ENCODE measurements at places on chromosomes 7 and 10. TPM values are rescaled to one million over a fixed set of nuclear protein-coding genes. Genes with fewer than 3 reads are reported as not detected.

Gene NME8
- not detected for total RNA-seq

Gene FAM185A
- total RNA-seq = 10.0 TPM

Gene SORBS1
- 58.2 TPM for total RNA-seq

Gene RPP30
- total RNA-seq = 28.2 TPM

Gene TSPAN15
- 46.1 TPM for total RNA-seq

Gene SLC39A12
- total RNA-seq = 0.41 TPM

Gene NPC1L1
- total RNA-seq = 0.21 TPM

DNA sequence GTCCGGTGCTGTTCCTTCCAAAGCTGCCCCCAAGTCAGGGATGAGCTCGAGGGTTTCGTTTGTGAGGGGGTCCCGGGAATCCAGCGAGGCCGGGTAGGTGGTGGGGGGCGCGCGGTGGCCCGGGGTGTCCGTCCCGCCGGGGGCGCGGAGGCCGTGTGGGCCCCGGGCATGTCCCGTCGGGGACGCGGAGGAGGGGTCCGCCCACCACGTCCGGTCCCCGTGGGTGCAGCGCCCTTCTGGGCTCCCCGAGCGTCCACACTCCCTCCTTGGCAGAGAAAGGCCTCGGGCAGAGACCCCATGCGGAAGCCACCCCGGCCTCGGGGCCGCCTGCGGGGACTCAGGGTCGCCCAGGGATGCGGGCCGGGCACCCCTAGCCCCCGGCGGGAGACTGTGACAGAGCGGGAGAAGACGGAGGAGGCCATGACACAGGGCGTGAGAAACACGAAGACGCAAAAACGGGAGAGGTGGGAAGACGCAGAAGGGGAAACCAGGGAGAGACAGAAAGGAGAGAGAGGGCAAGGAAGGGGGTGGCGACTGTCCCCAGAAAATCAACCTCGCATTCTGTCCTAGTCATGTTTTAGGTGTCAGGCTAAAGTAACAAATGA, 640 bp upstream of the ZNF425 start:
- DNase-seq = peak; percentile 82
- peak overlapping the region; percentile 96 for H3K27ac ChIP-seq
- H3K4me3 ChIP-seq = peak overlapping the region; percentile 99
- no peaks in the 10 kb centered on the region for H3K27me3 ChIP-seq

DNA sequence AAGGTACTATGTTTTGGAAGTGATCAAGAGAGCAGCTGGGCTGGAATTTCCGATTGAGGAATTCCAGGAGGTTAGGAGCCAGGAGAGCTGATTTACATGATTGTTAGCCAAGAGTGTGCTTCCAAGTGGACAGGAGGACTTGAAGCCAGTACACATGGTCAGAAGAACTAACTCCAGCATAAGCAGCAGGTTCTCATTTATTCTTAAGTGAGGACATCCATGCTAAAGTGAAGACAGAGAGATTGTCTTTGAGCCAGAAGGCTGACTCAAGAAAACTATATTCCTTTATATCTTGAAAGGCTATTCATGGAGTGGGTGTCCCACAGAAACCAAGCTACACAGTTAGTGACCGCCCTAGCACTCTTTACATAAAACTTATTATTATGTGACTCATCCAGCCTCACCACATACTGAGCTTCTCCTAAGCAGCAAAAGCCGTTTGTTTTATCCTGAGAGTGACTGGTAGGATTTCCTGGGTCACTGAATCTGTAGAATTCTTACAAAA, 56.7 kb upstream of the SEMA3A start:
- no peak overlapping the region for H3K4me3 ChIP-seq
- no peak overlapping the region for H3K27ac ChIP-seq
- no peaks in the 10 kb centered on the region for H3K27me3 ChIP-seq

DNA sequence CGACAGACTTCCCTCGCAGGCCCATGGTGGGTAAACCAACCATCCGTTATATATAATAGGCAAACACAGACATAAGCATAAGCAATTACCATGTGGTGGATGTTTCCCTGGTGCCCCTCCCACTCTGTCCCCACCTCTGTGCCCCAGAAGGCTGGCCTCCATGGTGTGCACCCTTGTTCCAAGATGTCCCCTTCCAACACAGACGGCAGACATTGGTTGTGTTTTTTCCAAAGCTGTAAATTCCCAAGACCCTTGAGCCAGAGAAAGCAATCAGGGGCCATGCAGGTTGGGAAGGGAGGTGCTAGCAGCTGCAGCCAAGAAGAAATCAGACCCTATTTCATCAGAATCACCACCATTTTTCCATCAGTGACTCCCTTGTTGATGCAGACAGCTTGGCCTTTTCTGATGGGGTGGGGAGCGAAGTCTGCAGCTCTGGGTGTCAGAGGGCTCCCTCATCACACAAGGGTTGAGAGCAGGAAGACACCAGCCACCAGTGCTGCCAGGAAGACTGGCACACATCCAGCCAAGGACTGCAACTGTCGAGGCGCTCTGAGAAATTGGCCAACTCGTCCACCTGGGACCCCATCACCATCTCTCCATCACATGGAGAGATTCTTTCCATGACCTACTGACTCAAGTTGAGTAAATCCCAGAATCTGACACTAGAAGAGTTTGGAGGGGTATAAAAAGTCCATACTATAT, 86.8 kb upstream of the CHST15 start:
- no peak overlapping the region for H3K27ac ChIP-seq
- no peaks in the 10 kb centered on the region for H3K27me3 ChIP-seq
- no peak for DNase-seq
- no peaks in the 10 kb centered on the region for H3K4me1 ChIP-seq
- no peaks in the 10 kb centered on the region for H3K36me3 ChIP-seq

DNA sequence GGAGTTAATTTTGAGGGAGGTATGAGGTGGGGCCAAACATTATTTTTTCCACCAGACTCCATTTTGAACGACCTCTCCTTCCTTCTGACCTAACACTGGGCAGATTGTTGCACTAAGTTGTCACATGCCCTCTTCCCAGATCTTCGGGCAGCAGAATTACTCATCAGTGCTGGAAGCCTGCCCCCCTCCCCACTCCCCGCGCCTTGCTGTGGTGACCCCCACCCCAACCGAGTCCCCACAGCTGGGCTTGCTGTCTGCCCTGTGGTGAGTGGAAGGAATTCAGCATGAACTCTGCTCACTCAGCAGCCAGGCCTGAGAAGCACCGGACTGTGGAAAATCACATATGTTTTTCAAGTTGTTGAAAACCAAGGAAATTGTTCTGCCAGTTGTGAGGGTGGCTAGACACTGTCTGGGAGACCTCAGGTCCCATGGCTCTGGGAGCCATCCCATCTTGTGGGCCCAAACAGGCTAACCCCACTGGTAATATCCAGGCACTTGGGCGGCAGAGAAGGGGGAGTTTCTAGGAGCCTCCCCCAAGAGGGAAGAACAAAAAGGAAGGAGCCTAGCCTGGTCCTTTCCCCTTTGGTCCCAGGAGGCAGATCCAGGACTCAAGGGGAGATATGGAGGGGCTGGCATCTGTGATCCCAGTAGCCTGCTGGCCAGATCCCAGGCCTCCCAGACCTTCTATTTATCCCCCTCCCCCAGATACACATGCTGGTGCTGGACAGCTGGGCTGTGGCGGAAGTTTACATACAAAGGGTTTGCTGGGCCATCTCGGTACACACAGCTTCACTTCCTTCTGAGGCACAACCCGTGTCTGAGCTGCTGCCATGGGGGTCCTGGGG, 3.5 kb upstream of the AEBP1 start:
- DNase-seq = no peak
- peak overlapping the region; percentile 64 for H3K27ac ChIP-seq
- H3K4me3 ChIP-seq = no peak overlapping the region
- H3K27me3 ChIP-seq = peaks cover 20% of the 10 kb centered on the region

DNA sequence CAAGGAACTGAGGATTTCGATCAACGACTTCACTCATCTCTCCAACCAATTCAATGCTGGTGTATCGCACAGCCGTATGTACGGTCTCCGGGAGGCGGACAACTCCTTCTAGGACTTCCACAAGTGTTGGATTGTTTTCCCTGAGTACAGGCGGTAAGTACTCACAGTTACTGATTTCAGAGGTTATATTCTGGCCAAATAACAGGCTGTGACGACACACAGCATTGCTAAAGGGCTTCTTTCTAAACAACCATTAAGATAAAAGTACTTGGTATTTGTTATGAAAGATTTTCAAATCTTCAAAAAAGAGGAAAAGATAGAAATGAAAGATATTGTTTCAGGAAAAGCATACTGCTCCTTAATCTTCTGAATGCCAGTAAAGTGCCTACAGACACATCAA, 52.2 kb downstream of the IRF5 start:
- no peaks in the 10 kb centered on the region for H3K4me1 ChIP-seq
- H3K4me3 ChIP-seq = no peak overlapping the region
- no peak for DNase-seq
- no peak overlapping the region for H3K27ac ChIP-seq

DNA sequence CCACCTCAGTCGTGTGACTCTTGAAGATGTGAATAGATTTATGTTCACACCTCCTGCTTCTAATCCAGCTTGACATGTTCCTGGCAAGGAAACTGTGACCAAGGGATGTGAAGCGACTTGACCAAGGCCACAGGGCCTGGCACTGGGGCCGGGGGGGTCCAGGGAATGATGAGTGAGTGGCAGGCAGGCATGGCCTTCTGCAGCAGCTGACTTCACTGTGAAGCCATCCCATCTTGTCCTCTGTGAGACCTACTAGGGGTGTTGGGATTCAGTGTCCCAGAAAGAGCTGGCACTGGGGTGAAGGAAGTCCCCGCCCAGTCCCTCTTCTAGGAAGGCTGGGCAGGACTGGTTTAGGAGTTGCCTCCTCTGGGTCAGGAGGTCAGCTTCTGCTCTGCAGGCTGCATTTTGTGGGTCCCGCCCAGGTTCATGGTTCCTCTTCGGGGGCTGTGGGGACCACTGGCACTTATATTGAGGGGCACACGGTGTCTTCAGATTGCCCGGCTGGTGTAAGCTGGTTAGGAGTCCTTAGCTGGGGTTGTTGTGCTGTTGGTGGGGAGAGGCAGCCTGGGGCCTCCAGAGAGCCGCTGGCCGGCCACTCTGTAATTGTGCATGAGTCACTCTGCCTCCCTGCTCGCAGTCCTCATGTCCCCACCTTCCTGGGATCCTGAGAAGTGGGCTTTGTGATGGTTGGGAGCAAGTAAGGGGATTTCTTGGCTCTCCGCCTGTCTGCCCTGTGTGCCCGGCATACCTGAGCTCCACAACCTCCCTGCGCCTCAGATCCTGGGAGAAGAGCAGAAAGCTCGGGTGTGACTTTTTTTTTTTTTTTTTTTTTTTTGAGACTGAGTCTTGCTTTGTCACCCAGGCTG, 11.0 kb downstream of the ZMIZ1 start:
- peak; percentile 62 for DNase-seq
- peaks cover 100% of the 10 kb centered on the region for H3K4me1 ChIP-seq
- no peaks in the 10 kb centered on the region for H3K27me3 ChIP-seq
- no peak overlapping the region for H3K4me3 ChIP-seq

GRCh38 chr7:130356876-130357611, 12.4 kb downstream of the CPA5 start:
- H3K4me1 ChIP-seq = peaks cover 14% of the 10 kb centered on the region
- H3K36me3 ChIP-seq = no peaks in the 10 kb centered on the region
- no peak for DNase-seq
- no peak overlapping the region for H3K4me3 ChIP-seq
- H3K27ac ChIP-seq = peak overlapping the region; percentile 77

Gene EPO
- total RNA-seq = not detected

- H3K27me3 ChIP-seq = no peaks in the 10 kb centered on the region
- no peak for DNase-seq
- peak overlapping the region; percentile 82 for H3K27ac ChIP-seq
- H3K4me1 ChIP-seq = peaks cover 100% of the 10 kb centered on the region
These were observed 44.2 kb downstream of the ZCCHC24 start for GRCh38 chr10:79401015-79401921.

DNA sequence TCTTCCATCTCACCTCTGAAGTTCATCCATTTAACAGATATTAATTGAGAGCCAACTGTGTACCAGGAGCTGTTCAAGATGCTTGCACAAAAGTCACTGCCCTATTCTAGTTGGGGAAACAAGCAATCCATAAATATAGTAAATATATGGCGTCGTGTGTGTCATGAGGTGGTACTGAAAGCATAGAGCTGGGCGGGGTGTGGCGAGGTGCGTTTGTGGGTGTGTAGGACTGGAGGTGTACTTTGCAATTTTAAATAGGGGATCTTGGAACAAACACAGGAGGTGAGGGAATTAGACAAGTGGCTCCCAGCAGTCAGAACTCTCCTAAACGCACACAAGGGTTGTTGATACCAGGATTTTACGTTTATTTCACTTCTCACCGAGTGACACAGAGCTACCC, 490 bp upstream of the ZNF239 start:
- H3K36me3 ChIP-seq = no peaks in the 10 kb centered on the region
- H3K27me3 ChIP-seq = no peaks in the 10 kb centered on the region
- peaks cover 7% of the 10 kb centered on the region for H3K4me1 ChIP-seq
- DNase-seq = no peak
- H3K4me3 ChIP-seq = peak overlapping the region; percentile 64
- peak overlapping the region; percentile 75 for H3K27ac ChIP-seq
